ENCODE measurements at places on chromosomes 7 and 10.

DNA sequence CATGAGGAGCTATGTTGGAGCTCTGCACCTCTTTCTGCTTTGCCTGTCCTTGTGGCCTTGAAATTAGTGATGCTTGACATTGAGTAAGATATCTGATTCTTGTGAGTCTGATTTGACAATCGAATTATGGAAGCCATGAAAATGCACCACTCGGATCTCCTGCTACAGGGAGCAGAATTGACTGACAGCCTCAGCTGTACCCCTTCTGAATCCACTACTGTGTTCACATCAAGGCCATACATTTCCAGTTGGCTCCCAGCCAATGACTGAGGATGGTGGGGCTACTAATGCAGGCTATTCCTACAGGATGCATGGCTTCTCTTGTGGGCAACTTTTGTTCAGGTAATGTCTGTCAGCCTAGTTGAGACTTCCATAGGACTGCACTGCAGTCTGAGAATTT is 321.9 kb downstream of the REEP3 start:
- DNase-seq: no peak

- peak; percentile 43 for DNase-seq
Observed at GRCh38 chr10:104209575-104210198, 22.5 kb downstream of the CFAP43 start.

GRCh38 chr7:45220846-45221618 is 63.4 kb downstream of the RAMP3 start:
- DNase-seq: no peak

DNA sequence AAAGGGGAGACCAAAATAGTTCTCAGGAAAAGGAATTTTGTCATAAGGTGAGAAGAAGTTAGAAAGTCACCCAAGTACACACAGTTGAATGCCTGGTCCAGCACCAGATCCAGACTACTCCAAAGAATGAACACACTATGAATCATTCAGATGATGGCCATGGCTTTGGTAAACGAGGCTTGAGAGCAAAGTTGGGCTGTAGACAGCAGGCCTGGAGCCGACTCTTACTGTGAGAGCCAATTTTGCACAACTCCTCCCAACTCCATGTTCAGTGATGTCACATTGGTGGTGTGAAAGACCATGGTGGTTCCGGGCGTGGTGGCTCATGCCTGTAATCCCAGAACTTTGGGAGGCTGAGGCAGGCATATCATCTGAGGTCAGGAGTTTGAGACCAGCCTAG is 131.6 kb downstream of the PKD1L1 start:
- no peak for DNase-seq

DNA sequence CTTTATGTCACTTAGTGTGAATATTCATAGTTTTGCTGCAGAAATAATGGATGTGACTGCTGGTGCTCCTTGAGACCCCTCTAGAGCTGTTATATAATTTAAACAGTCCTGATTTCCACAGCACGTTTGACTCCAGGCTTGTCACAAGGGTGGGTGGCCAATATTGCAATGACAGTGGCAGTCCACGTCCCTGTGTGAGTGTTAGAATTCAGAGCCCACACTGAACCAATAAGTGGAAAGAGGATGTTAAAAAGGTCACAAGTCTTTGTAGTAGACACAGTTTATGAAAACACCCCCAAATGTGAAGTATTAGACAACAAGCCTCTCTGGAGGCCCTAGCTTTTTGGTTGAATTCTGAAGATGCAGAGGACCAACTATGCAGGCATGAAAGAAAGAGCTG is 2.0 kb downstream of the PPP1R17 start:
- DNase-seq: no peak

- no peak for DNase-seq
Observed at GRCh38 chr10:6558272-6558671, 21.8 kb downstream of the PRKCQ start.

GRCh38 chr10:802506-802905 is 113.0 kb upstream of the DIP2C start:
- no peak for DNase-seq

GRCh38 chr7:29843726-29844125 is 37.4 kb downstream of the WIPF3 start:
- DNase-seq: no peak

DNA sequence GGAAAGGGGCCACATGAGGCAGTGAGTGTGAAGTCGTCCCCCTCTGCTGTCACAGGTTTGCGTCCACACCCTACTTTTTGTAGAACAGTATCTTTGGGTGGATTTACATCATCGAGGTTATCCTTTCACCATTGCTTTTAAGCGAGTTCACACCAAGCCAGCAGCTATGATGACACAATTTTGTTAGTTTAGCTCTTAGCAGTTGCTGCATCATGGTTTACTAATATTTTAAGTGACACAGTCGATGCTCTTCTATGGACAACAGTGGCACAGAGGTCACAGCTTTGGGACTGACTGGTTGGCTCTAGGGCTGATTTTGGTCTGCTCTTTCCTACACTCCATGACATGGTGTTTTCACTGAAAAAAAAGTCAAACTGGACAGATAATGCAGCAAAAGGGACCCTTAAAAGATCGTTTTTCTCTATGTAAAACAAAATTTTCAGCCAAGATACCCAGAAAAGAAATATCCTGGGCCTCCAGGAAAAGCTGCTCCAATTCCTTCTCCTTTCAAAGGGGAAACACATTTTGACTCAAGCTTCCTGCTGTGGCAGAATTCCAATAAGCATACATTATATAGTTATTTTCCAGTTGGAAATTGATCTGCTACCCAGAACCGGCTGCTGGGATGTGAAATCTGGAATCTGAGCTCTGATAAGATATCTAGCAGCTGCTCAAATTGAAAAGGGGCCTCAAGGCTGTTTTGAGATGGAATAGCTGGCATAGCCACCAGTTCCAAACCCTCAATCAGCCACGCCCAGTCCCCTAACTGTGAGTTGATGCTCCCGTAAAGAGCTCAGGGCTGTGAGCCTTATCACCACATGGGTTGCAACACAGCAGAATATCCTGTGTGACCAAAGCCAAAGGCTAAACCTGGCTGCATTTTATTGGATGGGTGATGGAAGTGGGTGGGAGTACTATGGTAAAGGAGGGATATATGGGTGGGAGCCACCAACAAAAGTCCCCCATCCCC is 114.2 kb downstream of the SMURF1 start:
- no peak for DNase-seq

- DNase-seq: no peak
Observed at GRCh38 chr7:94478648-94479214, 30.9 kb upstream of the CASD1 start.

- DNase-seq: no peak
Observed at GRCh38 chr10:132539431-132539839, 1.8 kb downstream of the INPP5A start.

DNA sequence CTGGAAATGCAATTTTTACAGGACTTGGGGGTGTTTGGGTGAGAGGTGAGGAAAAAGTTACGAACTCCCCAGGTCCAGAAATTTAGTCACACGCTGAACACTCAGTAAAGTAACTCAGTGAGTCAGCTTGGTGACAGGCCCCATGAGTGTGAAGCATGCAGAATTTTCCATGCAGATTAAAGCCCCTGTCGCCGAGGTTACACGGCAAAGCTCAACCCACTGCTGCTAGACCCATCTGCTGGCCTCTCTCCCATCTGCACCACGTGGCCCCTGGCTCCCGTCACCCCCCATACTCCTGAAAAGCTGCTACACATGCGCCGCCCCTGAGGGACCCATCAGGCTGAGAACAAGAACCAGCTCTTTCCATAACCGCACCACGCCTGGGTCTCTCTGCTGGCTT is 7.0 kb upstream of the MMP21 start:
- DNase-seq: no peak

DNA sequence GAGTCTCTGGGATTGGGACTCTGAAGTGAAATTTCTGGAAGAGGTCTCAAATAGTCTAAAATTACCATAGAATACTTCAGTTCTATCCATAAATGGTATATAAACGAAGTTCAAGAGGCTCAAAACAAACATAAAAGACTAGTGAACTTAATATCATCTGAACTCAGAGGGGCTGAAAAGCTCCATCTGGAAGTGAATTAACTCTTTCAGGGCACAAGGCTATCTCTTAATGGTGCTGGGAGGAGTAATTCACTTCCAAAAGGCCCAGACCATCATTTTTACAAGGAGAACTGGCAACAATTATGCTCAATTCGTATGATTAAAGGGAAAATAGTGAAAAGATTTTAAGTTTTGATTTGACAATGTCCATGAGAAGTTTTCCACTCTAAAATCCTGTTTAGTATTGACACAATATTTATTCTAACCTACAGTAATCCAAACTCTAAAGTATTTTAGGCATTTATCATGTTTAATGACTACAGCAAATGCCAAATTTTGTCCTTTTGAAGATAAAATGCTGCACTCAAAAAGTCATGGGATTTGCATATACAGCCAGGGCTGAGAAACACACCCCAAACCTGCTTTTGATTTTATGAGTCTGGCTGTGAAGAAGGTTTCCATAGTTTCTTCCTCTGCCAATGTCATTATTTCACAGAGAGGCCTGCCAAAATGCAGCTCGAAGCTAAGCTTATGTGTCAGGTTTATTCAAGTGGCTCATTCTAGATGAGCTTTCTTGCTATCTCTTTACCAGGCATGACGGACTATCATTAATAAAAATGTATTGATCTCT is 143.9 kb downstream of the HIBADH start:
- DNase-seq: no peak

DNA sequence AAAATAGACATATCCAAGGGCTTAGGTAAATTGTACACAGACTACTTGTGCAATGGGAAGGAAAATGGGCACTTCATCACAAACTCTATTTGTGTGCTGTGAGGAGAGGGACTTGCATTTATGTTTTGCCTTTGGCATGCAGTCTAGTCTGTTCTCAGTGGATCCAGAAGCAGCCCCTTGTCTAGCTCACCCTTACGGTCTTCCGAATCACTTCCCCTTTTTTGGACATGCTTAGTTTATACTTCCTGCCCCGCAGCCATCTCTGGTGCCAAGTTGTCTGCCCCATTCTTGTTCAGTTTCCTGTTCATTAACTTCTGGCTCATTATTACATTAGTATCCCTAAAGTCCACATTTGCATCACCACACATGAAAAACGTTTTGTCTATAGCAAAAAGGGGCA is 161.6 kb downstream of the NRCAM start:
- DNase-seq: peak; percentile 23

GRCh38 chr7:89681448-89681847 is 472.8 kb upstream of the STEAP1 start:
- DNase-seq: no peak

DNA sequence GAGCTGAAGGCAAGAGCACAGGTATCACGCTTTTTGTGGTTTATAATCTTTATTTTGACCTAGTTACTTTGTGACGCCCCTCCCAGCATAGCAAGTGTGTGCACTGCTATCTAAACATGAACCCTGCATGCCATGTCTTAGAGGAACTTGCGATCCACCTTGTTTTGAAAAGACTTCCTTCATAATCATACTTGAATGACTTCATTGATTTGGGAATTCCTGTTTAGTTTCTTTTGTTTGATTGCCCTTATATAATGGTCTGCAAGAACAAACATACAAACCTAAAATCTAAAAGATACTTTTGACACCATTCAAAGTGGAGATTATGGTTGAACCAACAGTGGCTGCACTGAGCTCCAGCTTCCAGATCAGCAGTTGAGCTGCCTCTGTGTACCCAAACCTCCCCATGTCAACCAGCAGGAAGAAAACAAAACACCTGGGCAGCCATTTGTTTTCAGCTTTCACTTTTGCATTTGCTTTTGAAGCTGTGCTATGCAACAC is 132.6 kb downstream of the CELF2 start:
- no peak for DNase-seq

DNA sequence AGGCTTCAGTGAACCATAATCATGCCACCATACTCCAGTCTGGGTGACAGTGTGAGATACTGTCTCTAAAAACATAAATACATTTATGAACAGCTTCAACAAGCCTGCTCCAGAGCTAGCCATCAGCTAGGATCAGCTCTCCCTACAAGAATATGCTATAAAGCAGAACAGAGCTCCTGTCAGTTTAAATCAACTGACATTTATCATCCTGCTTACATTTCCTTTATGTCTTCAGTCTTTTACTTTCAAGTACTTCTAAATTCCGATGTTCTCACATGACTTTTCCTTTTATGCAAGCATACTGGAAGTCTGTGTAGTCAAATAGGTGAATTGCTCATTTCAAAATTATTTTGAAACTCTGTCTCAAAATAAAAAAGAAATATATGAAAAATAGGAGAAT is 64.6 kb downstream of the COA1 start:
- no peak for DNase-seq

DNA sequence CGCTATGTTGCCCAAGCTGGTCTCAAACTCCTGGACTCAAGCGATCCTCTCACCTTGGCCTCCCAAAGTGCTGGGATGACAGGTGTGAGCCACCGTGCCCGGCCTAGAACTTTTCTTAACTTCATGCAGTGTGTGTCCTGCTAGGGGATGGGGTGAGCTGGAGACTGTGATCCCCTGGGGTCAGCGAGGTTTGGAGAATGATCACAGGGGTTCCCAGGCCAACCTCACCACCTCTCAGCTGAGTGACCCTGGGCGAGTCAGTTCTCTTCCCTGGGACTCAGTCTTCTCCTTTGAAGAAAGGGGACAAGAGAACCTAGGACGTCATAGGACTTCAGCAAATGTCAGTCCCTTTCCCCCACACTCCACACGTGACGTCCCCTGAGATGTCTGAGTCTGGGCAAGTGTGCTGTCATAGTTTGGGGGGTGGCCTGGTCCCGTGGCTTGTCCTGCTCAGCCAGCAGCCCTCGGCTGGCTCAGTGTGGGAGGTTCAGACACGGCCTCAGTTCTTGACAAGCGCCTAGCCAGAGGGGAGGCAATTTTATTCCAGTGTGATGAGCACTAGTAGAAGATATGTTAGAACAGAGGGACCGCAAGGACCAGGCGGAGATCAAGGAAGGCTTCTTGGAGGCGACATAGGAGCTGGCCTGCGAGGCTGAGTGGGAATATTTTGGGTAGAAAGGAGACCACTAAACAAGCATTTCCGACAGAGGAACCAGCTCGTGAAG is 43.3 kb upstream of the ELN start:
- no peak for DNase-seq

- DNase-seq: no peak
Observed at GRCh38 chr10:128375171-128375570, 248.9 kb upstream of the MKI67 start.

GRCh38 chr10:129381741-129382140 is 85.3 kb upstream of the MGMT start:
- no peak for DNase-seq

GRCh38 chr10:70549962-70550458 is 52.5 kb downstream of the PRF1 start:
- peak; percentile 83 for DNase-seq

- DNase-seq: peak; percentile 55
Observed at GRCh38 chr7:38932509-38933168, 23.6 kb upstream of the VPS41 start.

GRCh38 chr10:130808243-130808642 is 503.3 kb downstream of the TCERG1L start:
- no peak for DNase-seq

GRCh38 chr10:28669227-28670173 is 7.8 kb upstream of the BAMBI start:
- DNase-seq: no peak

- DNase-seq: no peak
Observed at GRCh38 chr7:144516729-144517525, 113.4 kb upstream of the NOBOX start.

DNA sequence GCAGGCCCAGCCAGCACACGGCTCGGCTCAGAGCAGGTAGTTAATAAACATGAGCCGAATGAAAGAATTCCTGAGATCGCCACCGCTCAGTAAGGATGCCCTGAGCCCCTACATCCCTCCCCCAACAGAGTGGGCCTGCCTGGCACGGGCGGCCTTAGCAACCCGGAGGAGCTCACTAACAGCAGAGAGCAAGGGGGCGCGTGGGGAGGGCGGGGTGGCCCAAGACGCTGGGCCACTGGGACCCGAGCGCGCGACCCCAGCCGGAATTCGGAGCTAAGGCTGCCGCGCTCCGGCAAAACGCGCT is 403 bp upstream of the ENO4 start:
- peak; percentile 28 for DNase-seq
